ENCODE measurements at places on chromosomes 1 and 21. TPM values are rescaled to one million over a fixed set of nuclear protein-coding genes. Genes with fewer than 3 reads are reported as not detected.

The INSRR gene
- not detected for total RNA-seq

The OXCT2 gene
- total RNA-seq, result 4.3 TPM

The PAX7 gene
- 0.09 TPM for total RNA-seq

- no peak for DNase-seq
Measured at GRCh38 chr1:218874313-218874712, 299.4 kb upstream of the LYPLAL1 start.

- no peak for DNase-seq
Measured at GRCh38 chr1:175394739-175395138, 202.2 kb upstream of the KIAA0040 start.

DNA sequence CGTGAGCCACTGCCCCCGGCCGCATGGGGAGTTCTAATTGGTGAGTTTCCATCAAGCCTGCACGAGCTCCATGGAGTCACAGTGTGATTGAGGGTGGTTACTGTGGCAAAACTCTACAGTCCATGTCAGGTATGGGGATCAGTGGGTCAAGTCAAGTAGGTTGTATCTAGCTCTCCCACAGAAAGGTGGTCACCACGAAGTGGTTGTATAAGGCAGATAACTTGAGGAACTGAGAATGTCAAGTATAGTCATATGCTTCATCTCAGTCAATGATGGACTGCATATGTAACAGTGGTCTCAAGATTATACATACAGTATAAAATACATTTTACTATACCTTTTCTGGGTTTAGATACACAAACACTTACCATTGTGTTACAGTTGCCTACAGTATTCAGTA, 348.6 kb upstream of the ZP4 start:
- DNase-seq, result no peak

GRCh38 chr1:81802457-81802706, 1.6 kb downstream of the ADGRL2 start:
- DNase-seq, result no peak

DNA sequence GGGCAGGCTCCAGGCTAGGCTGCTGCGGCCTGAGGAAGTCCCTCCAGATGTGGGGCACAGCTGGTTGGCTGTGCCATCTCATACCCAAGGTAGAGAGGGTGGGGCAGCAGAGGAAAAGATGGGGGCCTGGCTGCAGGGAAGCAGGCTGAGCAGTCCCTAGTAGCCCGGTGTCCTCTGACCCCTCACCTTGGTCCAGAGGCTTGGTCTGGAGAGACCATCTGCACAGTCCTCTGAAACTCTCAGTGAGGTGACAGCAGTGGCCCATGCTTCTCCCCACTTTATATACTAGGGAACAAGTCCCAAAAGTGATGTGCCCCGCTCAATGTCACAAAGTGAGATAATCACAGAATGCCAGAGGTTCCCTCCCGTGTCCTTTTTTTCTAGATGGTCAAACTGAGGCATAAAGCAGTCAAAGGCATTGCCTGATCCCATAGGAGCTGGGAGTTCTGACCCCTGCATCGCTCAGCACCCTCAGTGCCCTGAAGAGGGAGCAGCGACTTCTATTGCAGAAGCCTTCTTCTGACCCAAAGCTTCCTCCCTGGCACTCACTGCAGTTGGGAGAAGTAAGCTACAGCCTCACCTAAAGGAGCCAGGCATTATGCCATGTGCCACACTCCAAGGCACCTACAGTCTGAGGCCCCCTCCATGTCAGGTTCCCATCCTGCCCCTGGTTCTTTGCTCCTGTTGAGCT, 45.5 kb downstream of the TRABD2B start:
- peak; percentile 36 for DNase-seq

GRCh38 chr1:156337052-156337887, 822 bp downstream of the CCT3 start:
- DNase-seq, result no peak

- no peak for DNase-seq
Measured at GRCh38 chr1:63671514-63671913, 78.3 kb downstream of the PGM1 start.

DNA sequence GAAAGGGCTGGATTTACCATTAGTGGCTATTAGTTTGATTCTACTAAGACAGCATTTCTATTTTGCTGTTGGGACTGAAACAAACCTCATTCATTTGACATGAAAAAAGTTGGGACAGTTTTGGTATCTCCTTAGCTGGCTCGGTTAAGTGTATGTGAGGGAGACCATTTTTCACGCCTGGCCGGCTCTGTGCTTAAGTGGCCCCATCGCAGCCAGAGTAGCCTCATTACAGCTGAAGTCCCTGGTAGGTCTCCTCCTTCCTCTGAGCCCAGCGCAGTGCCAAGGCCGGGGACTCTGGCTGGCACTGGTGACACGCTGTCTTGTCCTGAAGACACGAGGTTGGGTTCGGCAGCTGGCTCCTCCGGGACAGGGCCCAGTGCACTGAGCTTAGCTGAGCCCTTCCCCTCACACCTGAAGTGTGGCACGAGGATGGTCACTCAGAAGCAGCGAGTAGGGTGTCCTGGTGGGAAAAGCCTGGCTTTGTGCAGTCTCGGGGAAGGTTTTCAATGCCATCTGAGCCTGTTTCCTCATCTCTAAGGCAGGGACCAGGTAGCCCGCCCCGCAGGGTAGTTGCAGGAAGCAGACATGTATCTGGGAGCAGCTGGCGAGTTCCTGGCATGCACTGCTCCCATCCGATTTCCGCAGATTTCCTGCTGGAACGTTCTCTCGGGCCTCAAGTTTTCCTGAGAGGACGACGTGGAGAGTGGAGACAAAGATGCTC, 196.5 kb downstream of the DYRK1A start:
- DNase-seq, result no peak

All from H9 (cell line).